ENCODE measurements at places on chromosomes 2 and 18.

DNA sequence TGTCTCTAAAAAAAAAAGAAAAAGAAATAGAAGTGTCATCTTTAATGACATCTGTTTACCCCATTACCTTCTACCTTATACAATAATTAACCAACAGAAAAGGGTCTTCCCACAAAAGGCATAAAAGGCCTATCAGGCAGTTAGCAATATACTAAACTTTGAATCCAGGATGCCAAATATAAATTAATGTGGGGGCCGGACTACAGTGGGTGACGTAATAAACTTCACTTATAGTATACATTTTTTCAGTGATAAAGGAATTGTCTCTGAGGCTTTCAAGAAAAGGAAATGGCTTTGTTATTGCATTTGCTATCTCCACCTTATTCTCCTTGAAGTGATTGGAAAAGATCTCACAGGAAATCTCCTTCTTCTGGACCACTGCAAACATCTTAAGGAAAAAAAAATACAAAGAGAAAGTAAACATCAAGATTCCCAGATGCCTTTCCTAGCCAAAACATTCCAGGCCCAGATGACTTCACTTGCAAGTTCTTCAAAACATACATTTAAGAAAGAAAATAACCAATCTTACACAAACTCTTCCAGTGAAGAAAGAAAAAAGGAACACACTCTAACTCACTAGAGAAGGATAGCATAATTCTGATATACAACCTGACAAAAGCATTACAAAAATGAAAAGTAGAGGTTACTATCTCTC is 126.2 kb upstream of the CAB39 start:
- DNase-seq = no peak

DNA sequence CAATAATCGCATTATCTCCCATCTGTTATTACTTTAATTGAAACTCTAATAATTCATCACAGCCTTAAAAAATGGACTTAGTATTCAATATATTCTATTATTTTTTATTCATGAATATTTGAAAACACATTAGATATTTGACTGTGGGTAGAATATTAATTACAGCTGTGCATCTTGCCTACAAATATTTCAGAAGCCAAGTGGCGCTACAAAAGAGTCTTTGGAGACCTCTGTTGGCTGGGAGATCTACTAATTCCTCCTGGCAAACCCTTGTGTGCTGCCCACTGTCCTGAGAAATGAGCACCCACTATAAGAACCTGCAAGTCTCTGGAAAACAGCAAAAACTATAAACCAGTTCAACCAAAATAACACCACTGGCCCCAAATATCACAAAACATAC is 54.5 kb downstream of the PRELID3A start:
- DNase-seq = no peak

DNA sequence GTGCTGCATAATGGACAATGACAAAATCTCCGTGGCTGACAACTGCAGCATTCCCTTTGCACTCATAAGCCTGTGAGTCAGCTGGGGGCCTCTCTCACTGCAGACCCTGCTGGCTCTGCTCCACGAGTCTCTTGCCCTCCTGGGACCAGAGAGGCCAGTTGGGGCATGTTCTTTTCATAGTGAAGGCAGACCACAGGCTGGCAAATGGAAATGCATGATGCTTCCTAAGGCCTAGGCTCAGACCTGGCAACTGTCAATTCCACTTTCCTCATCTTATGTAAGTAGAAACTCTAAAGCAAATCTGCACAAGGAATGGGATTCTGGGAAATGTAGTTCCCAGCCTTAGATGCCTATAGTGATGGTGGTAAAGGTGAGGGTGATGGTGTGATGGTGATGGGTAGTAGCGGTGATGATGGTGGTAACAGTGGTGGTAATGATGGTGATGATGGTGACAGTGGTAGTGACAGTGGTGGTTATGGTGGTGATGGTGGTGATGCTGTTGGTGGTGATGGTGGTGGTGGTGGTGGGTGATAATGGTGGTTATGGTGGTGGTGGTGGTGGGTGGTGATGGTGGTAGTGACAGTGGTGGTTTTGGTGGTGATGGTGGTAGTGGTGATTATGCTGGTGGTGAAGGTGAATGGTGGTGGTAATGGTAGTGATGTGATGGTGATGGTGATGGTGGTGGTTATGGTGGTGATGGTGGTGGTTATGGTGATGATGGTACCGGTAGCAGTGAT is 185.8 kb upstream of the ARL4C start:
- DNase-seq = no peak

GRCh38 chr18:41042866-41043265 is 912.2 kb upstream of the PIK3C3 start:
- DNase-seq = no peak

Data from central memory CD4-positive, alpha-beta T cell (primary cell).